ENCODE measurements at places on chromosomes 2 and 18. TPM values are rescaled to one million over a fixed set of nuclear protein-coding genes. Genes with fewer than 3 reads are reported as not detected.

The KATNAL2 gene
- 8.8 TPM for polyA plus RNA-seq

The GALR1 gene
- polyA plus RNA-seq: 1.4 TPM

GRCh38 chr2:21715887-21716286 is 592.1 kb downstream of the TDRD15 start:
- peak; percentile 20 for DNase-seq

The MEIS1 gene
- polyA plus RNA-seq: 95.6 TPM

GRCh38 chr2:45212953-45213635 is 203.8 kb upstream of the SIX2 start:
- DNase-seq: no peak

DNA sequence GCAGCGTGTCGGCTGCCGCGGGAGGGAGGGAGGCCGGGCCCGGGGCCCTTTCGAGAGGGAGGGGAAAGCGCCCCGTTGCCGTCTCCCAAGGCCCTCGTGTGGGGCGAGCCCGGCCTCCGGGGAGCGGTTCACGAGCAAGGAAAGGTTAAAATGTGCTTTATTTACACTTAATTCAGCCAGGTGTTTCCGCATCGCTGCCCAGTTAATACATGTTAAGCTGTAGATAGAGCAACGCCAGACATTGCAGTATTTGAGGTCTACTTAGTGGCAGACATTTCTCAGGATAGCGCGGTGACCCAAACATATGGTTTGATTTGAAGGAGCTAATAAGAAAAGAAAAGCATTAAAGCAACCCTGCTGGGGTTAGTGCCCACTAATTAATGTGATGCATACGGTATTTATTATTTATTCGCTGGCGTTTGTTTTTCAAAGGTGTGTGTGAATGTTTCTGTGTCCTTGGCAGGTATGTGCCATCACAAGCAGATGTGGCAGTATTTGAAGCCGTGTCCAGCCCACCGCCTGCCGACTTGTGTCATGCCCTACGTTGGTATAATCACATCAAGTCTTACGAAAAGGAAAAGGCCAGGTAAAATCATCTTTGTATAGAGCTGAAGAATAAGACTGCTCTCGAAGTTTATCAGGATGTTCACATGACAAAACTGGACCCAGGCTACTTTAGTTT is 571 bp downstream of the EEF1B2 start:
- DNase-seq: no peak

- DNase-seq: no peak
These were observed 6.0 kb upstream of the UBXN2A start for GRCh38 chr2:23934259-23934658.

DNA sequence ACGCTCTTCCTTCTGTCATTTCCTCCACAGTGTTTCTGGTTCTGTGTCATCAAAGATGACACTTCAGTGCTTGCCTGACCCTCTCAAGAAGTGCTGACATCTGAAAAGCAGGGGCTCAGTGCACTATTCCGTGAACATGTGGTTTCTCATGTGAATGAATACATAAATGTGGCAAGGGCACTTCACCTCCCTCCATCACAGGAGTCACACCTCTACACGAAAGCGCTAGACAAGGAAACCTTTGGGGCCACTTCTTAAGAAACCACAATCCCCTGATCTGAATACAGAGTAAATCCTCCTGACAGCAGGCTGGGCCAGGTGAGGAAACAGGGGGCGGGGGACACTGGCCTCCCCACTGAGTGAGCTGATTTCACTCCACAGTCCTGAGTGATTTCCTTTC is 145.8 kb upstream of the ACAA2 start:
- DNase-seq: no peak

DNA sequence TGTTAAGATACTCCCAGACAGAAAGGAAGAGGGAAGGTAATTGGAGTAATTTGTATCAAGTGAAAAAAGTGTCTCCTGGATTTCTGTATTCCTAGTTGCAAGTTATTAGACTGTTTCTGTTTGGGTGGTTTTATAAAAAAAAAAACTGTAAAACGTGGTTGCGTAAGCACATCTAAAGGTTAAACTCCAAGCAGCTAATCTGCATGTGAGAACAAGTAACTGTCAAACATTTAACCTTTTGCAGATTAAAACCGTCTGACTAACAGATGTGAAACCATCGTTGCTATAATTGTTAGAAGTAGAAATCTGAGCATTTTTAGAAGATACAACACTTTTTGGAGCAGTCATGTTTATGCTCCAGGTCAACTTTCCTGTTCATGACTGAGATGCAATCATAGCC is 72.3 kb downstream of the AFF3 start:
- DNase-seq: no peak
